Activated T-helper 1 cell treated with Interleukin-2 at 50 U/mL for 16 hours (primary cell): ENCODE measurements at places on chromosomes 5 and 9.

- DNase-seq, result no peak
Observed at GRCh38 chr9:131808291-131808690, 68.4 kb upstream of the RAPGEF1 start.

GRCh38 chr9:112047538-112048066, 127.5 kb downstream of the SUSD1 start:
- DNase-seq, result no peak

DNA sequence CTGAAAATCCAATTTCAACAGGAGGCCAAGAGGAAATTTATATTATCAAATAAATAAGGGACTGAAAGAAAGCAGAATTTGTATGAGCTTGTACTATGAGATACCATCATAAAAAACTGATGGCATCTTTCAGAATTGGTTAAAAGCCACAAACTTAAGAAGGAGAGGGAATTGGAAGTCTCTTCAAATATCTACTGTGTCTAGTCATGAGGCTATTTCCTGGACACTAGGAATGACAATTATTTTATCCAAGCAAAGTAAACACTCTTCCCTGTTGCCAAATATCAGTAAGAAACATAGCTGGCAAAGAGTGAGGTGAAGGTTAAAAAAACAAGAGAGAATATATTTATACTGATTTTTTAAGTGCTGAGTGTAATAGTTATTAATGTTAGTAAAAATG, 101.5 kb upstream of the ARRDC3 start:
- no peak for DNase-seq

DNA sequence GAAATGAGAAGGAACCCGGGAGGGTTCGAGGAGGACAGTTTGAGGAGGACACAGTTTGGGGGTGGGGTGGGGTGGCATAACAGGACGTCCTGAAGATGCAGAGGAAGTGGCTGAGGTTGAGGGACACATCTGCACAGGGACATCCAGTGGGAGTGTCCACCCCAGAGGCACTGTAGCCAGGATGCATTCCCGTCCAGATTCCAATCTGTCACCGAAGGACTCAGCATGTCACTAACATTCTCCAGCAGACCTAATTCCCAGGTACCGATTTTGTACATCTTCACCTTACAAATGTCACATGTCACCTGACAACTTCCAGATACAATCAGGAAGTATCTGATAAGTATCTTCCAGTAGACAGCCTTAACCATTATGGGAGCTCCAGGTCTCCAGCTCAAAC, 42.6 kb downstream of the EPB41L4B start:
- DNase-seq, result no peak

- no peak for DNase-seq
Observed at GRCh38 chr5:58482536-58482935, 8.7 kb upstream of the GAPT start.

- DNase-seq, result no peak
Observed at GRCh38 chr5:44828719-44829118, 20.0 kb downstream of the MRPS30 start.

- DNase-seq, result no peak
Observed at GRCh38 chr9:99491408-99492158, 269.5 kb downstream of the SEC61B start.

DNA sequence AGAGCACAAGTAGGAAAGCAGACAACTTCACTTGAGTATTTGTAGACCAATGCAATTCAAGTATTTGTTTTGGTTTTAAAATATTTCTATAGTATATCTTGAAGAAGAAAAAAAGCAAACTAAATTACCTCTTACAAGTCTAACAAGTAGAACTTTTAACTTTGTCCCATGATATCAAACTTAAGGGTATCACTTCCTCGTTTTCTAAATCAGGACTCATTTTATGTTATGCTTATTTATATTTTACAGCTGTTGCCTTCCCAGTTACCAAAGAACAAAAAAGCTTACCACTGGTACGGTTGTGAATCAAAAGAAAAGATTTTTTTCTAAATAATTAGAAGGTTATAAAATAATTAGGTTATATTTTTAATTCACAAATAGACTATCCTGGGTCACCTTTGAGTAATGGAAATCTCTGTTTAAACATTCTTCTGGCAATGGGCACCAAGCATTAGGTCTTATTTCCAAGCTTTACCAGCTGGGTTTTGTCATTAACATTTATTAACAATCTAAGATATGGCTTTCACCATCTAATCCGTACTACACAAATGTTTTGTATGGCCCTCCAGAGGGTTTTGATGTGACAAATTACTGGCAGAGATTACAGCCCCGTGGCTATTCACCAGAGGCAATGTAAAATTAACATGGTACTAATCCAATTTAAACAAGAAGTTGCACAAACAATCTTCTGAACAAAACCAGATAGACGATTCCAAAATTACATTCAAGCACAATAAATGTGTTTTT, 63.6 kb downstream of the CEP120 start:
- DNase-seq, result no peak

DNA sequence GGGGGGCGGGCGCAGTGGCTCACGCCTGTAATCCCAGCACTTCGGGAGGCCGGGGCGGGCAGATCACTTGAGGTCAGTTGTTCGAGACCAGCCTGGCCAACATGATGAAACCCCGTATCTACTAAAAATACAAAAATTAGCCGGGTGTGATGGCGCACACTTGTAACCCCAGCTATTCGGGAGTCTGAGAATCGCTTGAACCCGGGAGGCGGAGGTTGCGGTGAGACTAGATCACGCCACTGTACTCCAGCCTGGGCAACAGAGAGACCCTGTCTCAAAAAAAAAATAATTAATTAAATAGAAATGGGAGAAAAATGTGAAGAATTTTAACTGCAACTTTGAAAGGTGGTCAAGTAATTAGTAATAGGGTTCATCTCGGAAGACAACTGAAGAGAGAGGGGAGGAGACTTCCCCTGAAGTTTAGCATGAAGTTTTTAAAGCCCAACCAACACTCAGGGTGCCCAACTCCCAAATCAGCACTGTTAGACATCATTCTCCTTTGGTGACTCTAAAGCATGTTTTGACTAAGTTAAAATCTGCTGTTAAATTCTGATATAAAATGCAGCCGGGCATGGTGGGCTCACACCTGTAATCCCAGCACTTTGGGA, 1.4 kb upstream of the CSNK1A1 start:
- no peak for DNase-seq

DNA sequence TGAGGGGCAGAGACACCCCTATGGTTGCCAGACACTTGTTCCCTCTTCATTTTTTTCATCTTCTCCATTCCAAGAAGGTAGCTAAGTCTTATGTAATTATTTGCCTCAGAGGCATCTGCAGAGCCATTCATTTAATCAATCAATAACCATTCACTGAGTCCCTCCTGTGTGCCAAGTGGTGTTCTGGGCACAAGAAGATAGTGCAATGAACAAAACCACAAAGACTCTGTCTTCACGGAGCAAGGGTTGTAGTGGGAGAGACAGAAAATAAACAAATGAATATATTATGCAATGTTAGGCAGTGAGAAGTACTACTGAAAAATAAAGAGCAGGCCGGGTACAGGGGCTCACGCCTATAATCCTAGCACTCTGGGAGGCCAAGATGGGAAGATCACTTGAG, 41.4 kb upstream of the CTNNA1 start:
- DNase-seq, result no peak

GRCh38 chr9:134152488-134152887, 11.9 kb downstream of the RNU6ATAC start:
- no peak for DNase-seq

GRCh38 chr9:87436716-87437115, 61.0 kb upstream of the DAPK1 start:
- DNase-seq, result no peak

DNA sequence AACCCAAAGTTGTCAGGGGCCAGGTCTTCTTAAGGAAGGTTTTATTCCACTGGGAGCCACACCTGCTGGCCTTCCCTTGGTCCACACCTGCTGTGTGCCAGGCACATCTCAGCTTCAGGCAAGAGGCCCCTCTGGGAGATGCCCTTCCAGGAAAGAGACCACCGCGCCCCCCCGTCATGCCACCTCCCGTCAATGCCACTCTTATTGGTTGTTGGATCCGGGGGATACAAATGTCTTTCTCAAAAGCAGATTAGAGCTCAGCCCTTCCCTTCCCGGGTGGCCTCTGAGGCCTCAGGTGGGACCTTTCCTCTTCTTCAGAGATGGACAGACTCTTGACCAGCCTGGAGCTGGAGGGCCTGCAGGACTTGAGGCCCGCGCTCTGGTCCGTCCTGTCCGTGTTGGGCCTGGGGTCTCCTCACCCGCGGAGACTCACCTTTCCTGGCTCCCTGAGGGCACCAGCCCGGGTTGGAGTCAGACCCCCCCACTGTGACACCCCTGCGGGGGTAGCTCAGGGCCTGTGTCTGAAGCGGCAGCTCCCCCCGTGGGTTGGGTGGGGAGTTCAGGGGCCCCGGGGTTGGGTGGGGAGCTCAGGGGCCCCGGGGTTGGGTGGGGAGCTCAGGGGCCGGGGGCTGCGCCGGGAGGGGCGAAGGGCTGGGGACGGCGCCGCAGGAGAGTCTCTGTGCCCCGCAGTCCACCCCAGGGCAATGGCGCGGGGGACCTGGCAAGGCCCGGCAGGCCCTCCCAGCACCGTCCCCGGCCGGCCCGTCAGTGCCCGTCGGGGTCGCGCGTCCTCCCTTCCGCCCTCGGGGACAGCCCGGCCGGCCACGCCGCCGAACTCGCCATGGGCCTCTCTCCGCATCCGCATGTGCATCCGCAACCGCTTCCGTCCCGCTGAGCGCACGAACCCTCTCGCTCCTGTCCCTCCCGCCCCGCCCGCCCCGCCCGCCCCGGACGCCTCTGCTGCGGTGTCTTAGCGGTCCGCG, 3.7 kb upstream of the SLC9A3 start:
- DNase-seq, result no peak

- no peak for DNase-seq
Observed at GRCh38 chr5:128271859-128272464, 188.4 kb downstream of the SLC12A2 start.

- no peak for DNase-seq
Observed at GRCh38 chr5:159877016-159877415, 39.3 kb upstream of the ADRA1B start.

DNA sequence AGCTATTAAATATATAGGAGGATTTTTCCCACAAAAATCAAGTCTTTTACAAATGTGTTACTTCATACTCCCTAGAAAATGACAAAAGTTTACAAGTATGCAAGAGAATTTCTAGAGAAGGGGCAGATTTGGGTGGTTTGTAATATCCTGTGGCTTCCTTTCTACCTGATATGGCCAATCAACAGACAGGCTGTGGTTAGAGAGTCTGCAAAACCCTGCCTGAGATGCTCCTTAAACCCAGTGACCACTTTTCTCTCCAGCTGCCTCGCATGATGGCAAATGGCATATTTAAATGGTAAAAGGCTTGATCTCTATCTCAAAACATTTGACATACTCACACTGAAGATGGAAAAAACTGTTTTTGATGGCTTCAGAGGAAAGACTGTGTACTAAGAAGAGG, 550.1 kb upstream of the ZNF462 start:
- DNase-seq, result no peak

DNA sequence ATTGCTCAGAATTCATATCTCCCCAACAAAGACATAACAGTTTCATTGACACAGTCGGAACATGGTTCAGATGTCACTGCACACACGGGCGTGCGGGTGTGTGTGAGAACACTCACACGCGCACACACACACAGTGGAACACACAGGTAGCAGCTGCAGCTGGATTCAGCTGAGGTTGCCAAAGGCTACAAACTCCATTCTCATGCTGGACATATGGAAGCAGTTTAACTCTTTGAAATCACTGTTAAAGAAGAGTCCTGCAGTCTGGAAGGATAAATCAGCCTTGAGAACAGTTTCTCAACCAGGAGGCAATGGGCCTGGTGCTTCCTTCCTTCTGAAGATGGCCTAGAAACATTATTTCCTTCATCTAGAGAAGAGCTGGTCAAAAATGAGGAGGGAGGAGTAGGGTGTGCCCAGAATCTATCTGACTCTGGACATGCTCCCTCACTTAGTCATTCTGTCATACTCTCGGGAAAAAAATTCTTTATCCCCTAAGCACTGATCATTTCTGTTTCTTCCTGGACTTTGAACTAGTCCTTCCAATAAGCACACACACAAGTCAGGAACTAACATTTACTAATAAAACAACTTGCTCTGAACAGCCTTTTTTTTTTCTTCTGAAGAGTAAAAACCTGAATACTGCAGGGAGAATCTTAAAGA, 160.6 kb downstream of the ZDHHC21 start:
- DNase-seq, result no peak

- DNase-seq, result no peak
Observed at GRCh38 chr5:4563400-4563799, 576.7 kb upstream of the ADAMTS16 start.

GRCh38 chr9:18504707-18505106, 30.8 kb downstream of the ADAMTSL1 start:
- no peak for DNase-seq

DNA sequence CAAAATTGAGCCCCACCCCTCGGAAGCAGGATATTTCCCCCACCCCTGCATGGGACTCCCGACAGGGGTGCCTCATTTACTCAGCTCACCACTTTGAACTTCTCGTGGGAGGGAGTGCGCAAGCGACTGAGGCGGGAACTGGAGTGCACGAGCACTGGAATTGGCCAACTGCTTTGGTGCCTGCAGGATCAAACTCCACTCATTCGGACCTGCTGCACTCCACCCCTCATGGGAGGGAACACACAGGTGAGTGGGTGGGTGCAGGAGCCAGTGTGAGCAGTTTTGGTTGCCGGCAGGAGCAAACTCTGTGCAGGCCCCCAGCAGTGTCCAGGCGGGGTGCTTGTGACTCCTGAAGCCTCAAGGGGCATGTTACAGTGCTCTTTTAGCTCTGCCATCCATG, 301.2 kb downstream of the TUSC1 start:
- no peak for DNase-seq

DNA sequence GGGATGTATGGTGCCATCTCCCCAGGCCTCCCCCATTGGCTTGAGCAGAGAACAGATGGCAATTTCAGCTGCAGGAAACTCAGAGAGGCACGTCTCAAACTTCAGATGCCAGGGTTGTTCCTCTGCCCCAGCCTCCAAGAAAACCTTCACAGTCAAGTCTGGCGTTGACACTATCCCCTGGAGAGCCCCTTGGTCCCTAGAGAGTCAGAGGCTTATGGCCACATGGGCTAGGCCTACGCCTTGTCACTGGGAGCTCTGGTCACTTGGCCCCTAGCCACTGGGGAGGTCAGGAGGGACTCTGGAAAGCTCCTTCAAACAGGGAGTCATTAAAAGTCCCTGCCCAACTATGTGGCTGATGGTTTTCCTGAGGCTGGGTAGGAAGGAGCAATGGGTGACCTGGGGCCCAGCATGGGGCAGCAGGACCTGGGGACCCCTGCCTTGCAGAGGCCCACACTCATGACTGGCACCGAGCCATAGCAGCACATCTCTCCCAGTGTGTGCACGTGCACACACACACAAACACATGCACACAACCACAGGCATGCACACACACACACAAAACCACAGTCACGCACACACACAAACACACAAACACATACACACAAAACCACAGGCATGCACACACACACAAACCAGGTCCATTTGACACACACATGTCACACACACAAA, 144.2 kb downstream of the GADD45G start:
- DNase-seq, result no peak

- peak; percentile 53 for DNase-seq
Observed at GRCh38 chr5:55936100-55936693, 58.6 kb downstream of the IL6ST start.

DNA sequence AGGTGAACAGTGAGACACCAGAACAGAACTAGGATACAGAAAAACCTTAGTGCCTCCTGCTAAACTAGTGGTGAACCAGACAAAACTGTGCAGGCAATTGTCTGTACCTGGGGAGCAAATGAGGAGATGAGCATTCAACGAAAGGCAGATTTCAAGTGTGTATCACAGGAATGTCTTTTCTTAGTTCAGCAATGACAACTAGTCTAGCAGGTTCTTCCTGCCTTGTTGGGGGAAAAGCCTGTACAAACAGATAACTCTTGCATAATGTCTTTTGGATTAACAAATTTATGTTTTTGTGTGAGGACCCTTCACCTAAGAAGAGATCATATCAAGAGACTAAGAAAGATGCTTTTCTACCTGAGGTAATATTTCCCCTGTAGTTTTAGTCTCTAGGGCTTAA, 21.8 kb upstream of the DENND4C start:
- no peak for DNase-seq
